ENCODE measurements at places on chromosomes 2 and 18.

- DNase-seq, result no peak
These were observed 482.0 kb upstream of the SALL3 start for GRCh38 chr18:78497641-78498040.

DNA sequence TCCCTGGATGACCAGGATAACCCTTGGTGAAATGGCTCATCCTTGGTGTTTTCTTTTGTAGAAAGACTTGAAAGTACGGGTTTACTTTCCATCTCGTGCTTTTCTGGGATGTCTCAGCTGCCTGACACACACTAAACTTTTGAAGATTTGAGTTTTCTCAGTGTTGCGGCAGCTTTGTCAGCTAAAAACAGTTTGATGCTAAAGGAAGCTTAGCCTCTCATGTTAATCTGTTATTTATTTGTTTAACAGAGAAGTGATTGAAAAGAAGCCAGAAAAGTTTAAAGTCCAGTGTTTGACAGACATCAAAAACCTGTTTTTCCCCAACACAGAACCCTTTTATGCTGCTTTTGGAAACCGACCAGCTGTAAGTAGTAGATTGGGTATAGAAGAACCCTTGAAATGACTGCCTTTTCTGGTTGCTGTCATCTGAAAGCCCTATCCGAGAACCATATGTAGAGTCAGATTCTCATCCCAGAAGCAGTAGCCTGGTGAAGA lies 72.8 kb downstream of the LPIN1 start:
- DNase-seq, result no peak

GRCh38 chr2:167857416-167857815 lies 390.0 kb downstream of the STK39 start:
- no peak for DNase-seq

DNA sequence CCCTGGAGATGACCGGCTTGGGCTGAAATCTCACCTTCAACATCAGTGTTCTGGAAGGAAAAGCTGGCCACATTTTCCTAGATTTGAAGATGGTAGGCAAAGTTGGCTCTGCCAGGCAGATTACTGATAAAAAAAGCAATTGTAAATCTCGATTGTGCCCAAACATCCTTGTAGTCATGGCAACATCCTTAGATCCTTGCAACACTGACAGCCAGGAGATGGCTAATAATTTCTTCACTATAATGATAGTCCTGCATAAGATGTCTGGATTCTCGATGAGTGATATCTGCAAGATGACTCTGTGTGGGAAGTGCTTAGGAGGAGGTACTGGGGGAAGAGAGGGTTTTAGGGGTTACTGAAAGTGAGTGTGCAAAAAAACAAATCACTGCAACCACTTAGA lies 149.1 kb downstream of the FSHR start:
- no peak for DNase-seq

DNA sequence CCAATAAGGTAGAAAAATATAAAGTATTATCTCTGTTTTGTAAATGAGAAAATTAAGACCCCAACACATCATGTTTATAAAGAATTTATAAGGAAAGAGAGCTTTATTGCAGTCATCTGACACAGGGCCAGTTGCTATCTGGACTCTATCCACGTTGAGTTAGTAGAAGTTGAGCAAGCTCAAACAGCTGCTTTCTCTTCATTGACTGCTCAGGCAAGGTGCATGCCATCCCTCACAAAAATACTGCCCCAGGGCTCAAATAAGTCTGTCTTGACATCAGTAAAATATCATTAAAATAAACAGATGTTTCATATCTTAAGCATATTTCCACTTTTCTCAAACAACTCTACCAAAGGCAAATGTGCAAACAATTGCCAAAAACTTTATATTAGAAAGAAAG lies 14.8 kb downstream of the COL5A2 start:
- no peak for DNase-seq
